ENCODE measurements at places on chromosomes 3 and 15. TPM values are rescaled to one million over a fixed set of nuclear protein-coding genes. Genes with fewer than 3 reads are reported as not detected.

DNA sequence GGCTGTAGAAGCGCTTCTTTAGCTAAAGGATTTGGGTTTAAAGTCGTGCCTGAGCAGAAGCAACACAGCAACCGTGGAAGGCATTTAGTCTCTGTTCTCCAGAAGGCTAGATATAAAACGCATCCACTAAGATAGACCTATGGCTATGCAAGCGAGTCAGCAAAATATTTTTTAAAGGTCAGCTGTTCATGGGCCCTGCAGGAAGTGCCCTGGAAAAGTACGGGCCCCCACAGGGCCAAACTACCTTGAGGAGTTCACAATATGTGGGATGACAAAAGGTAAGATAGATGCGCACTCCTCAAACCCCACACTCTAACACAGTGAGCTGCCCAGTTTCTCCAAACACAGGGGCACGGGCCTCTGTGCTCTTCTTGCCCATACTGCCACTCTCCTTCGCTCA lies 261.6 kb downstream of the VPS13C start:
- DNase-seq: no peak

DNA sequence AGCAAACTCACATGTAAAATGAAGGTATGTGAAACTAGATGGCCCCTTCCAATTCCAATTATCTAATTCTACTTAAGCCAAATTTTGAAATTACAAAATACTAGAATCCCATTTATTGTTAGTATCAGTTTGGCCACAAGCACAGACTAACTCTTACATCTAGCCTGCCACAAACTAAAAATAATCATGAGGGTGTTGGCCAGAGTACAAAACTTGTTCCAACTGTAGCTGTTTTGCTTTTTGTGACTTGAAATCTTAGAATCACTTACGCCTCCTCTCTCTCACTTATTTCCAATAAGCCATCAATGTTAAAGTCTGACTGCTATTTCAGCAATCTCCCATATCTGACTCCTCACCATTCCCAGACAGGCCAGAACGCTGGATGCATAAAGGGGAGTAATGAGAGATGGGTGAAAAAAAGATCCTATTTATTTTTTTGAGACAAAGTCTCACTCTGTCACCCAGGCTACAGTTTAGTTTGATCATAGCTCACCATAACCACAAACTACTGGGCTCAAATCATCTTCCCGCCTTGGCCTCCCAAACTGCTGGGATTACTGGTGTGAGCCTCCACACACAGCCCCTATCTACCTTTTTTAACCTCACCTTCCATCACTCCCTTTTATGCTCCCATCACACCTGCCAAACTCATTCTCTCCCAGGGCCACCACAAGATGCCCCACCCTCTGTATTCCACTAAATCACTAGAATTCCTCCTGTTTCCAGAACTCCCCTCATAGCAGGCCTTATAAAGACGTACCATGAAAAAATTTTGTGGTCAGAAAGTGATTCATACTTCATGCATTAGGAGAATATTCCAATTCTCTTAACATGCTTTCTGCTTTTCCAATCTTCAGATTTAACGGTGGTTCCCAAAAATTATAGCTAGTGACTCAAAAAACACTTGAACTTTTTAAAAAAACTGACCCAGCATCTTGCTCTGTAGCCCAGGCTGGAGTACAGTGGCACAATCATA lies 36.5 kb downstream of the ATOSA start:
- no peak for DNase-seq

- DNase-seq: no peak
Measured at GRCh38 chr15:39075756-39076341, 505.0 kb upstream of the THBS1 start.

DNA sequence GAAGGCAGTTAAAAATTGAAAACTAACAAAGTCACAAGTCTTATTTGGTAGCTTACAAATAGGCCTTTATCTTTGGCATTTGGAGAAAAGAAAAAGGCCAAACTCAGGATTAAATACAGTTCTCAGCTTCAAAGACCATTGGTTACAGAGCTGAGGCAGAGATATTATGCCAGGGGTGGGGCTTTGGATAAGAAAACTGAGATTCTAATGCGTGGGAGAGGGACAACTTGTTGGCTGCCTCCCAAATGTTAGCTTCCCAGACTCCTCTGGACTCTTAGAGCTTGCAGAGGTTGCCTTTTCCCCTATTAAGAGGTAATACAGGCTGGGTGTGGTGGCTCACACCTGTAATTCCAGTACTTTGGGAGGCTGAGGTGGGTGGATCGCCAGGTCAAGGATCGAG lies 231.8 kb downstream of the SQOR start:
- no peak for DNase-seq

MUC20 gene
- 3.6 TPM for total RNA-seq

CCDC13 gene
- total RNA-seq: 0.17 TPM

CGNL1 gene
- total RNA-seq: 15.2 TPM
